HCEC 1CT (cell line): ENCODE measurements at places on chromosomes 6 and 20.

GRCh38 chr6:89313006-89313405, 2.1 kb downstream of the GABRR2 start:
- peak; percentile 86 for DNase-seq

- no peak for DNase-seq
Observed at GRCh38 chr20:23658989-23659609, 21.3 kb upstream of the CST3 start.

DNA sequence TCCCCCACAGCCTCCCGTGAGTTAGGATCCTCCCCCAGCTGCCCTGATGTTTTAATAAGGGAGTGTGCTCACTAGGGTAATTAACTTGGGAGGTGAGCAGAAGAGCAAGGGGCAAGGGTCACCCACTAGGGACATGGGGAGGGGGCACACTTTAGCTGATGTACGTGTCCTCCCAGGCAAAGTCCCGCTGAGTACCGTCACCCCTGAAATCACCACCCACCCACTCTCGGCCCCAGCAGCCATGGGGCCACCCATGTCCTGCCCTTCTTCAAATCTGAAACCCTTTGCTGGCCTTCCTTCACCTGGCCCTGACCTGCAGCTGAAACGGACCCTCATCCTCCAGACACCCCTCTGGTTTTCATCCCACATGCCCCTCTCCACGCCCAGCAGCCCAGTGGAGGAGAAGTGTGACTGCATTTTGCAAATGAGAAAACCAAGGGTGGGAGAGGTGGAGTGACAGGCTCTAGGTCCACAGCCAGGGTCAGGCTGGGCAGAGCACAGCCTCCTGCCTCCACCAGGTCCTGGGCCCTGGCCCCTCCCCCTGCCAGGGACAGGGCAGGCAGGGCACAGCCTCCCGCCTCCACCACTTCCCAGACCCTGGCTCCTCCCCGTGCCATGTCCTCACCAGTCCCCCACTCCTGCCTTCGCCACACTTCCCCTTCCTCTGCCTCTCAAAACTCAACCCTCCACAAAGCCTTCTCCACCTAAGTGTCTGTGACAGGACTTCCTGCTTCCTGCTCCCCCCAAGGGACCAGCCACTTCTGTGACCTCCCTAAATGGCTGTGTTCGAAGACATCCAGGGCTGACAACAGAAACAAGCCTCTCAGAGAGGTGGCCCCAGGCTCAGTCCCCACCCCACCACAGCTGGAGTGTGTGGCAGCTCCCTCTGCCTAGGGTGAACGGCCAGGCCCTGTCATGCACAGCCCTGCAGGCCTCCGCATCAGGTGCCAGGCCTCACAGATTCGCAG, 15.1 kb downstream of the ACSS1 start:
- DNase-seq, result no peak

DNA sequence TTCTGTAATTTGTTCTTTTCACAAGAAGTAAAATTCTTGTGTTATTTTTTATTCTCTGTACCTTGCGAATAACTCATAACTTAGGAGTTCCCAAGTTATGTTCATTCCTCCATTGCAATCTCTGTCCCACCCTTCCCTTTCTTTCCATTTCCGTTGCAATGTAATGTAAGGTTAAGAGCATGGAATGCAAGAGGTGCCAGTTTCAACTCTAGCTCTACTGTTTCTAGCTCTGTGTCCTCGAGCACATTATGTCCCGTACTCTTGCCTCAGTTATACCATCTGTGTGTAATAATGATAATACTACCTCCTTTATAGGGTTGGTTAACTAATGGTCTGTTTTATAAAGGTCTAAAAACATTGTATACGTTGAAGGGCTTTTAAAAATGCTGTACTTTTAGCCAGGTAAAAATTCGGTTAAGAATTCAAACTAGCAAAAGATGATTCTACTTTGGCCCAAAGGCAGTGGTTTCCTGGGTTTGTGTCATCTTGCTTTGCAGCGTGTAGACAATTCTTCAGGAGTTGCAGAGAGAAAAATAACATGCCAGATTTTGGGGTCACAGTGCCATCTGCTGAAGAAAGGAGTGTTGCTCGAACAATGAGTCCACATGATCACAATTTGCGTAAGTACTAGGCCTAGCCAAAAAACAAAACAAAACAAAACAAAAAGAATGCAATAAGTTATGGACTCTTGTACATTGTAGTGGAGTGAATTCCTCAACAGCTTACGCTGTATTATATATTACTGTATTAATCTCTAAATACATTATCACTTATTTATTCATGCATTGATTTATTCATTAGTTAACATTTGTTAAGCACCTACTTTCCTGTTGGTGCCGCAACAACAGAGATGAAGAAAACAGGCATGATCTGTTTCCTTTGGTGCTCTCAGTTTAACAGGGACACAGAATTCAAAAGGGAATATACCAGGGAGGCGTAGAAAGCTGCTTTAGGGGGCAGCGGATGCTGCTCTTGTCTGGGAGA, 10.0 kb upstream of the PFDN4 start:
- peak; percentile 70 for DNase-seq

GRCh38 chr6:56795466-56796195, 152.9 kb upstream of the DST start:
- no peak for DNase-seq

DNA sequence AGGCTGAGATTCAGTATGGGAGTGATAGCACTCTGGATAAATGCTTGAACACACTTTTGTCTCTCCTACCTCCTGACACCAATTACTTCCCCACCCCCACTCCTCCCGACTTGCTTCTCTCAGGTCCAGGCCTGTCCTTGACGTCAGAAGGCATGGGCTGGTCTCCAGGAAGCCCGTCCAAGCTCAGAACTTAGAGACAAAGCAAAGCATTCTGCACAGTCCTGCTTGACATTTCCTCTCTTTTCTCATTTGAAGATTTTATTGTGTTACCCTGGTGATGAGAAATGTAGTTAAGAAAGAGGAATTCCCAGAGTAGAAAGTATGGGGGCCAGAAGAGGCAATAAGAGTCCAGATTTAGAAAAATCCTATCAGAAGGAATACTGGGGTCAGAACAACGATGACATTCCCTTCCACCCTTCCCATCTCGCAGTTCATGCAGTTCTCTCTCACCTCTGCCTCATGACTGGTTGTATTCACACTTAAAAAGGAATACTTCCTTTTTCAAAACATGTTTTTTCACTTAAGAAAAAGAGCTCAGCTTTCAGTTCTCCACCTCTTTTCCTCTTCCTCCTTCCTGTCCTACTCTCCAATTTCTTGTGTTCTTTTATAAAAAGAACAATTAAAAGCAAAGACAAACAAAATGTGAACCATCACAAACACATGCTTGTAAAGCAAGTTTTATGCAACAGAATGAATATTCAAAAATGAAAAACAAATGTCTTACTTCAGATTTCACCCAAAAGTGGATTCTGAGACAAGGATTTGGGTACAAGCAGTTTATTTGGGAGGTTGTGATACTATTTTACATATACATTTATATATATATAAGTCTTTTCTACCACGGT, 18.5 kb upstream of the FAM184A start:
- no peak for DNase-seq

- DNase-seq, result no peak
Observed at GRCh38 chr6:66533921-66534404, 826.9 kb upstream of the EYS start.

DNA sequence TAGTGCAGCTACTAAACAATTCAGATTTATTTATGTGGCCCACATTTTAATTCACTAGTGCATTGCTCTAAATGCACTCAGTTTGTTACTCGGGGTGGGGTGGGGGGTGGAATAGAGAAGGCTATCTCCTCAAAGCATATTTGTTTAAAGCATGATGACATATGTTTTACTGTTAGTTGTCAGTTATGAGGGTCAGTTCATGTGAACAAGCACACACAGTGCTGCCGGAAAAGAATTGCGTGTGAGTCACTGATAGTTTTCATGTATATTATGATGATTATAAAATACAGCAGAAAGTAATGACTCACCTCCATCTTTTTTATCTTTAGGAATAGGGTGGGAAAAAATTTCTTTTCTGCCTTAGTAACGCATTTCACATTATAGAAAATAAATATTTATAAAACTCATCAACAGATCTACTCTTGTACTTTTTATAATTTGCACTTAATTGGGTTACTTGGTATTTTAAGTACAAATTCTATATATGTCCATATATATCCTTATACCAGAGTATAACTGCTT, 42.2 kb upstream of the STXBP5 start:
- DNase-seq, result peak; percentile 94

GRCh38 chr6:118787724-118788423, 106.1 kb upstream of the ASF1A start:
- DNase-seq, result peak; percentile 38

DNA sequence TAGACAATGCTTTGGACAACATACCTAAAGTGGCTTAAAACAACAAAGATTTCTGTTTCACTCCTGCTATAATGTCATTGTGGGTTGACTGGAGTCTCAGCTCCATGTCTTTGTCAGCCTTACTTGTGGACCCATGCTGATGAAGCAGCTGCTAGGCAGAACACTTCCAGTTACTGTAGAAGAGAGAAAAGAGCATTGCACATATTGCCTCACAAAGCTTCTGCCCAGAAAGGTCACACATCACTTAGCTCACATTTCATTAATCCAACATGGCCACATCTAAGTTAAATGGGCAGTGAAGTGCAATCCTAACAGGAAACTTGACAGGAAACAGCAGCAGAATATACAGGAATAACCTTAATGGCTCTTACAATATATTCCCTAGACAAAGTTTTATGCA, 480.5 kb upstream of the HTR1E start:
- no peak for DNase-seq

DNA sequence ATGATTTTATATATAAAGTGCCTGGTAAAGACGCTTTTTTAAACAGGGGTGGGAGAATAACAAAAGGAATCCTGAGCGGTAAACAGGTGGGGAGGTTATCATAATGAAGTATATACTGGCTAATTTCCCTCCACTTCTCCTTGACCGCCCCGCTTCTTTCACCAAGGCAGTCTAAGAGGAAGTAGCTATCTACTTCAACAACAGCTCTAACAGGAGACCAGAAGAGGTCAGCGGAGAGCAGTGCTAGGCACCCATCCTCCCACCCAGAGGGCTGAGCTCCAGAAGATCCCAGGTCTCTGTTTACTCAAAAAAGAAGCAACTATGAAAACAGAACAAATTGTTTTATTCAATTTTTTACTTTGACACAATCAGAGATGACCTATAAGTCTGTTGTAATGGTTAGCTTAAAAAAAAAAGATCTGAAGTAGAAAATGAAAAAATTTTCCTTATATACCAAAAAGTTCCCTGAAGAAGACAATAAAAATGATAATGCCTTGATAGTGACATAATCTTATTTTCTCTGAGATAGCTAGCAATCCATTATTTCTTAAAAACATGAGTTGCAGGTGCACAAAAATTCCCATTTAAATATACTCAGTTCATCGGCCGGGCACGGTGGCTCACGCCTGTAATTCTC, 141.1 kb downstream of the PDSS2 start:
- peak; percentile 64 for DNase-seq

GRCh38 chr6:33490621-33491020, 36.2 kb downstream of the ZBTB9 start:
- DNase-seq, result no peak

- DNase-seq, result peak; percentile 95
Observed at GRCh38 chr6:11271228-11272020, 39.0 kb upstream of the NEDD9 start.

GRCh38 chr20:62955519-62956386, 3.2 kb downstream of the SLC17A9 start:
- DNase-seq, result no peak

DNA sequence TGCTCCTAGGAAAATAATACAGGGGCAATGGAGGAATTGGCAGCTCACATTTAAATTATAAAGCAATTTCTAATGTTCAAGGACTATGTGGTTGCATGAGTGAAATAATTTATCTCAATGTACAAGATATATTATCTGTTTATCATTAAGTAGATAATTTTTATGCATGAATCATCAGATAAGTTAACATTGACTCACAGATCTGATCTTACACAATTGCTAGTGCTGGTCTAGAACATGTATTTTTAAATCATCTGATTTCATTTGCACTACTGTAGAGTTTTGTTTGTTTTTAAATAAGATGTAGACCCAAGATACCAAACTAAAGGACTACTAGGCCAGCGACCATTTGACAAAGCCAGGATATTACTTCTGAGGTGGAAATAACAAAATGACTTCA, 199.2 kb downstream of the BMP2 start:
- DNase-seq, result no peak

DNA sequence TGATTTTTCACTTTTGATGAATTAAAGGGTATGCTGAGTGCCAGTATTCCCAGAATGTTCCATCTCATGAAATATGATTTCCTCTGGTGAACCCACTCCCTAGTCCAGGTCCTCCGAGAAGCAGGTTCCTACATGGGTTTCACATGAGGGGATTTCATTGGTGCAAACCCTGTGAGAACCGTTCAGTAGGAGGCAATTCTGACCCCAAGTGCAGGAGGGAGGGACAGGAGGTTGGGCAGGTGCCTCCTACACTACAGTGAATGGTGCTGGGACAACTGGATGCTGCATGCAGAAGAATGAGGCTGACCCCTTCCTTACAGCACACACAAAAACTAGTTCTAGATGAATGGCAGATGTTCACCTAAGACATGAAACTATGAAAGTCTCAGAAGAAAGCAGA, 5.1 kb upstream of the ULBP2 start:
- no peak for DNase-seq

DNA sequence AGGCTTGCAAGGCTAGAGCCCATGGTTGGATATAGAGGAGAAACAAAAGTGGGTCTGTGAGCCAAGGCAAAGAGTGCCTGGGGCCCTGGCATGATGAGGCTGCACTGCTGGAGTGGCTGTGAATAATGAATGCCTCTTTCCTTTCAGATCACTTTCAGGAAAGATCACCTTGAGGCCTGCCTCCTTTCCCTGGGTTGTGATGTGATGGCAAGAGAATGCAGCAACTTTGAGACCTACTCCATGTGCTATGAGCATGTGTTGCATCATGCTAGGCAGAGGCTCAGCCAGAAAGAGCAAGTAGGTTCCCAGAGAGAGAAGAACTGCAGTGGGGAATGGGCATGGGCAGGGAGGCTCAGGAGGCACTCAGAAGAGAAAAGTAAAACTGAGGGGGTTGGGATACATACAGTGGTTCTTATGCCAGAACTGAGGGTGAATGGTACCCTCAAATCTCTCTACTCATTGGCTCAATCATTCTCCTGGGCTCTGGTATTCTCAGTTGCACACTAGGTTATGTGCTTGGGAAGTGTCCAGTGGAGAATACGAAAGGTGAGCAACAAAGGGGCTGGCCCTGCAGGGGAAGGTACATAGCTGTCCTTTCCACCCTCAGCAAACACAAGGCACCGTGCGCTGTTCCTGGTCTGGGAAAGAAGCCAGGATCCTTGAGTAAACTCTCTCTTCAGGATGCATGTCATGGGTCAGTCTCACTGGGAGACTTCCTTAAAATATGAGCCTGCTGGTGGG, 45.9 kb downstream of the CD164 start:
- peak; percentile 44 for DNase-seq
